ENCODE measurements at places on chromosomes 5 and 9.

- DNase-seq: no peak
Measured at GRCh38 chr9:128081056-128081455, 13.0 kb downstream of the SLC25A25 start.

- no peak for DNase-seq
Measured at GRCh38 chr5:166962461-166962860, 1329.0 kb upstream of the WWC1 start.

DNA sequence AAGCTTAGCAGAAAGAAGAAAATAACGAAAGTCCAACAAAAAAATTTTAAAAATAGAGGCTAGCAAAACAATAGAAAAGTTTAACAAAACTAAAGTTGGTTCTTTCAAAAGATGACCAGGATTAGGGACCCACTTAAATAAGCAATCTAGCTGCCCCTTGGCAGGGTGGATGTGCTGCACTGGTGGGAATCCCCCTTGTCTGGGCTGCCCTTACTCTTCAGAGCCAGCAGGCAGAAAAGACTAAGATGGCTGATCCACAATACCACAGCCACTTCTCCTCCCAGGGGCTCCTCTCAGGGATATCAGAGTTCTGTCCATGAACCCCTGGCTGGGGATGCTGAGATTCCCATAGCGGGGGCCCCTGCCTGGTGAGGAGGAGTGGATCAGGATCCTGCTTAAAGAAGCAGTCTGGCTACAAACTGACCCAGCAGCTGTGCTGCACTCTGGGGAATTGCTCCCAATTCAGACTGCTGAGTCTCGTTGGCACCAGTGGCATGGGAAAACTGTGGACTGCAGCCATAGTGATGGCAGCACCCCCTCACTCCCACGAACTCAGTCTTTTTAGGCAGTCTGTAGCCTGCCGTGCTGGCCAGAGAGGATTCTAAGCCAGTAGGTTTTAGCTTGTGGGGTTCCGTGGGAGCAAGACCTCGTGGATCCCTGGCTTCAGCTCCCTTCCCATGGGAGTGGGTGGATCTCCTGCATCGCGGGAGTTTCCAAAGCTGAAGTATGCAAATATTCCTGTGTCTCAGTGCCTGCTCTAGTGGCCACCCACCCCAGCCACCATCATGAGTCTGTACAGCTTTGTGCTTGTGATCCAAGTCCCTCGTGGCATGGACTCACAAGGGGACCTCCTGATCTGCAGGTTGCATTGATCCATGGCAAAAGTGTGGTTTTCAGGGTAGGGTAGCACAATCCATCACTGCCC lies 2.9 kb upstream of the INSL6 start:
- no peak for DNase-seq

DNA sequence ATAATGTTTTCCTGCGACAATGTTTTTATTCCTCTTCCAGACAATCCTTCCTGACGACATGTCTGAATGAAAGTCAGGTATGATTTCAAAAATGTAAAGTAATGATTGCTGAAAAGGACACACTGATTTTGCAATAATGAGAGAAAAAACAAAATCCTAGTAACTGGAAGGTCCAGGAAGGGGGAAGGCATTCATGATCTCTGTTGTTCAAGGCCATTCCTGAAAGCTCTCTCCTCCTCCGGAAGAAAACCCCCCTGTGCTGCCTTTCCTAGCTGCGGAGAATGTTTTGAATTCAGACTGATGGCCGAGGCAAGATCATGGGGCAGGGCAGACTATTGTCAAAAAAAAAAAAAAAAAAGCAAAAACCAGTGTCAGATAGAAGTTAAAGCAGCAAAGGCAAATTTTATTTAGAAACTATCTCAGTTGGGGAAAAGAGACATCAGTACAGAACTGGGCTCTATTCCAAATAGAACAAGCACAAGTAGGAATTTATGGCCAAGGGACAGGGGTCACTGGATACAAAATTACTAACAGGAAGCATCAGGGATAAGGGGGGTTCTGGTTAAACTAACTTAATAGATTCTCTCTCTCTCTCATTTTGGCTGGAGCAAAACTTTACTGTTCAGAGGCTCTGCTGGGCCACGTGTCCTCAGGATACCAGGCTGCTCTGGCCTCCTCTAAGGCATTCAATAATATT lies 36.5 kb upstream of the CTSV start:
- DNase-seq: no peak

- no peak for DNase-seq
Measured at GRCh38 chr5:98581112-98581997, 192.1 kb upstream of the RGMB start.

- no peak for DNase-seq
Measured at GRCh38 chr5:56291079-56291643, 58.0 kb upstream of the ANKRD55 start.

Measured in NCI-H1436 (cell line).